Stimulated activated CD8-positive, alpha-beta memory T cell treated with anti-CD3 and anti-CD28 coated beads, Interleukin-15, amount 100 ng/mL, for 48 hours (primary cell): ENCODE measurements at places on chromosomes 12 and 14.
A peak's percentile ranks its signal among the peaks of the same experiment; 100 is the strongest.

- DNase-seq: no peak
Observed at GRCh38 chr12:31227401-31227981, 98.5 kb downstream of the SINHCAF start.

- DNase-seq: no peak
Observed at GRCh38 chr12:70774055-70774454, 136.8 kb upstream of the PTPRB start.

DNA sequence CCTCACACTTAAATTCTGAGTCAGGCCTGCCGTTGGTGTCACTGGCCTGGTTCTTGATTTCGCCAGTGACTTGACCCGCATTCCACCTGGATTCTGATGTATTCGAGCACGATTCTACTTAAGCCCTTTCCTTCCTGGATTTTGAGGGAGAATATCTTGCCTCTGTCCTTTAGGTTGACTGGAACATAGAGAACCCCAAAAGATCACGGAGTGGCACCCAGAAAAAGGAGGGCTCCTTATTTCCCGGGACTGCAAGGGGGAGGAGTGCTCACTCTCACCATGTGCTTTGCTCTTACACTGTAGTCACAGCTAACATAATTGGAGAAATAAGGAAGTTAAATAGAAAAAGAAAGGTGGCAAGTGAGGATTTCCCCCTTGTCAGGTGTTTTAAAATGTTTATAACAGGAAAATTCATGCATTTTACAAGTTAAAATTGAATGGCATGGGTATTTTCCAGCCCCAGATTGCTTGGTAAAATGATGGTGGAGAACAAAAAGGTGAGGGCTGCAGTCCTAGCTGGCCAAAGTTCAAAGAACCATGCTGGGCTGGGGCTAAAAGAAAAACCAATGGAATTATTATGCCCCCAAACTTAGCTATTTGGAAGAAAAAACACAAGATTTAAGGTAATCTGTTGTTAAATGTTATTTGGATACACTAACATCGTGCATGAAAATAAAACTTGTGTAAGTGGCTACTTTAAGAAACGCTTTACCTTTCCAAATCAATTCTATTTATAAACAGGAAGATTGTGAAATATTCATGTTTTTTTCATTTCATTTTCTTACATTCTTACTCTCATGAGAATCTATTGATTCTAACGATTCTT lies 8.9 kb downstream of the FOXA1 start:
- DNase-seq: no peak

GRCh38 chr14:64503434-64504309 lies at the start of gene ZBTB25:
Gene ZBTB25, minus strand, starts transcription at chr14:64503838. Its CDS starts 13,305 bp downstream, at chr14:64490533.
- peak; percentile 91 for DNase-seq

GRCh38 chr14:67426983-67427606 lies 15.1 kb upstream of the PLEK2 start:
- peak; percentile 54 for DNase-seq

DNA sequence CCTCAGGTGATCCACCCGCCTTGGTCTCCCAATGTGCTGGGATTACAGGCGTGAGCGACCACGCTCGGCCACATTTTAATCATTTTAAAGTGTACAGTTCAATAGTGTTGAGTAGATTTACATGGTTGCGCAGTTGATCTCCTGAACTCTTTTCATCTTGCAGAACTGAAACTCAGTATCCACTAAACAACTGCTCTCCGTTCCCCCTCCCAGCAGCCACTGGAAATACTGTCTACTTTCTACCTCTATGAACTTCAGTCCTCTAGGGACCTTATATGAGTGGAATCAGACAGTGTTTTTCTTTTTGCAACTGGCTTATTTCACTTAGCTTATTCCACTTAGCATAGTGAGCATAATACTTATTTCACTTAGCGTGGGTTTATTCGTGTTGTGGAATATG lies 53.7 kb downstream of the KCTD10 start:
- DNase-seq: no peak

GRCh38 chr12:16449459-16449858 lies 102.0 kb downstream of the MGST1 start:
- DNase-seq: no peak

DNA sequence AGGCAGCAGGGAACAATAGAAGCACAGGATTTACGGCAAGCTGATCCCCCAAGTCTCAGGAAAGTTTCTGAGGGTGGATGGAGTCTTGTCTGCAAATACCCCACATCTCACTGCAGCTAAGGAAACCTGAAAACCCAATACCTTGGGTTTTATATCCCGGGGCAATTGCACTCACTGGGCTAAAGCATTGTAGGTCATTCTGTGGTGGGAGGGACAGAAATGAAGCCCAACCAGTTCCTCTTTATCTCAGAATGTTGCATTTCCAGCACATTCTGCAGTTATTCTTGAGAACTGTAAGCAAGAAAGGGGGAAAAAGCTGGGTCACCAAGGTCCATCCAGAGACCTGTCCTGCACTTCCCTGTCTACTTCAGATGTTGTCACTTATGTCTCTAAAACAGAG lies 39.8 kb downstream of the C12orf42 start:
- DNase-seq: no peak

- DNase-seq: no peak
Observed at GRCh38 chr12:54082397-54082892, 28.8 kb downstream of the HOXC4 start.

- DNase-seq: no peak
Observed at GRCh38 chr14:27845902-27846301, 920.7 kb upstream of the FOXG1 start.

GRCh38 chr12:117439531-117440001 lies 78.1 kb upstream of the NOS1 start:
- DNase-seq: no peak
